ENCODE measurements at places on chromosomes 7 and 10.

DNA sequence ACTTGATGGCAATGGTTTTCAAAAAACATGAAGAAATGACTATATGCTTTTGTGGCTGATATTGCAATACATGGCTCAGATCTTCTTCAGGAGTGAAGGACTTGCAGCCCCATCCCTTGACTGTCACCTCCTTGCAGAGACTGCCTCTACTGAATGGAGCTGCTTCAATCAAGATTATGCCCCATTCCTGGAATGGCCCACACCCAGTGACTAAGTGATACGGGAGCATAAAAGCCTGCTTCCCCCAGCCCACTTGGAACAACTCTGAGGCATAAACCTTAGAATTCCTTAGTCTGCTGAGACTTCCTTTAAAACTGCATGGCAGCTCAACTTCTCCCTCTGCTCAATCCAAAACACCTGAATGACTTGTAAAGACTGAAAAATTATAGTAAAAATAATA is 957.1 kb downstream of the SORCS3 start:
- DNase-seq = no peak

DNA sequence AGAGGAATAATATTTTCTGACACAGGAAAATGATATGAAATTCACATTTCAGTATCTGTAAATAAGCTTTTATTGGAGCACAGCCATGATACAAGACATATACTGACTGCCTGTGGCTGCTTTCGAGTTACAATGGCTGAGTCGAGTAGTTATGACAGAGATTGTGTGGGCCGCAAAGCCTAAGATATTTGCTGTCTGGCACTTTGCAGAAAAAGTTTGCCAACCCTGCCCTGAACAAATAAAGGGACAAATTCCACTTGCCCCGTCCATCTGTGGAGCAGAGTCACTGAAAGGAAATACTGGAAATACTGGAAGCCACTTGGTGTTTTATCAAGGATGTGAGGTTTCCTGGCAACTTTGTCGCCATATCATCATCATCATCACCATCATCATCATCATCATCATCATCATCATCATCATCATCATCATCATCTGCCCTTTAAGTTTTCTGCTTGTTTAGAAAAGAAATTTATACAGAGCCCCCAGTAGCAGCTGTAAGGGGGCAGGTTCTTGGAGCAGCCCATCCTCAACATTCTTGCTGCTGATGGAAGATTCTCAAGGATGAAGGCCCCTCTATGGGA is 85.8 kb downstream of the TCF7L2 start:
- DNase-seq = no peak

DNA sequence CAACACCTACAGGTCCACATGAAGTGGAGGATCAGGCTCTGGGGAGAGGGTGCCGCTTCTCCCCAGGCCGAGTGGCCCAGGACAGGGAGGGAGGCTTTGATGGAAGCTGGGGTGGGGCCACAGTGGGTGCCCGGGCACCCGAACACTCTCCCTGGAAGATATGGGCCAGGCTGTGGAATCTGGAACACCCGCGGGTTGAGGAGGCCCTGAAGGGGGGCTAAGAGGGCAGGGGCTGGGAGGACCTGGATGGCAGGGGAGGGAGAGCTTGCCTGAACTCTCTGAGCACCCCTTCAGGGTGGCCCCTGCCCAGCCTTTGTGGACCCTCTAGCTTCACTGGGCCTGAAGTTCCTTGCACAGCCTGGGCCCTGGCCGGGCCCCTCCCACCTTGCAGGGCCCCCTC is 4.5 kb upstream of the NKX6-2 start:
- DNase-seq = no peak

GRCh38 chr10:121926157-121926556 is 1.7 kb downstream of the ATE1 start:
- DNase-seq = no peak

DNA sequence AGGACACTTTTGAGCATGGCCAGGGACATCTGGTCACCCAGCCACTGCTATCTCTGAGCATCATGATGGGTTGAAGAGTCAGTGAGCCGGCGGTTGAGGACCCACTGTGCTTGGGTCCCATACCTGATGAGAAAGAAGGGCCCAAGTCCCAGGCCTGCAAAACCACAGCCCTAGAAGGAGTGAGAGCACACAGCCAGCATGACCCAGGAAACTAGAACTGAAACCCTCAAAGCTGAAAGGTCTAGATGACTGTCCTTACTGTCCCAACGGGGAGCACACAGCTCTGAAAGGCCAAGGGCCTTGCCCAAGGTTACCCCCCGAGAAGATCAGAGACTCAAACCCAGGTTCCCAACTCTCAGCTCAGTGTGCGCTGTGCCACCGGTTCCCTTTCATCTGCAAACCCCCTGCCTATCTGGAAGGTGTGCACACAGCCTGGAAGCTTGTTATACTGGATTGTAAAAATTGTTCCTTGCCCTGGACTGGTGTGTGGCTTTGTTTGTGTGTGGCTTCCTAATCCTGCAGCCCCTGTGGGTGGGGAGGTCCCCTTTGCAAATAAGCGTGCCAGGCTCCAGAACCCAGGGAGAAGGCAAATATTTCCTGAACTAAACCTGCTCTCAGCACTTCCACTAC is 22.6 kb upstream of the PSAP start:
- no peak for DNase-seq

DNA sequence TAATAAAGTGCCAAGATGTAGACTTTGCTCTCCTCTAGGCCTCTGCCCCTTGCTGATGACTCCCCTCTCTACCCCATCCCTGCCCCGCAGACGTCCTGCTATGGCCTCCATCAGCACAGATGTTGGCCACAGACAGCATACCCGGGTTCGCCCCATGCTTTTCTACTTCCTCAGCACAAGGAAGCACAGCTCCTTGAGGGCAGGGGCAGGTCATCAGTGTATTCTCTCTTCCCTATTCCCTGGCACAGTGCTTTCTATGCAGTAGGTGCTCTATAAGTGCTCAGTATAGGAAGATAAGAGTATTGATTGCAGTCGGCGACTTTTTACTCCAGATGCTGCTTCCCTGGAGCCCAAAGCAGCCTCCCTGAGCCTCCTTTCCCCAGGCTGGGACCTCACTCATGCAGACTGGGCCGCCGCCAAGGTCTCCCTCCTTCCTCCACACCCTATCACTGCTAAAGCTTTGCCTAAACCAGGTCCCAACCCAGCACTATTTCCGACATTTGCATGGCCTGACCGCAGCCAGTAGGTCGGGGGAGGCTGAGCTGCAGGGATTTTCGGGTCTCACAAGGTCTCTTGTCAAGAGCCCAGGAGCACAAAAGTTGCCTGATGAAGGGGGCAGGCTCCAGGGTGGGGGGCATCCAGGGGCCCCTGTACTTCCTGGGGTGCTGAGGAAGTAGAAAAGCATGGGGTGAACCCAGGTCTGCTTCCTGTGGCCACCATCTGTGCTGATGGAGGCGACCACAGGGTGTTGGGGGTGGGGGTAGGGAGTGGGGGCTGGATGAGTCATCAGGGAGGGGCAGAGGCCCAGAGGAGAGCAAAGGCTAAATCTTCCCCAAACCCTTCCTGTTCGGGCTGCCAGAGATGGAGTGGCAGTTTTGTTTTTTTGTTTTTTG is 8.0 kb downstream of the CALHM3 start:
- no peak for DNase-seq

DNA sequence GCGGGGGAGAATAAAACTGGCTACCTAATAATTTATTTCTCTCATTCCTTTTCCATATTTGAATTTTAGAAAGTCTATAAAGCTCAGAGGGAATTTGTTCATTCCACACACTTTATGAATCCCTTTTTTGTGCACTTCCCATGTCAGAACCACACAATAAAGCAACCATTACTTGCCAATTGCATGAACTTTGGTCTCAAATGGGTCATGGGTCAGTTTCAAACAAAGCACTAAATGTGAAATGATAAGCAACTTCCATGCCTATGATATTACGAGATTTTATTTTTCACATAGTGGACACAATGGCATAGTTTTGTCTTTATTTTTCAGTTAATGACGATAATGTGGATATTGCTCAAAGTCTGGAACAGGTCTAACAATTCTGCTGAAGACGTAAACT is 18.6 kb upstream of the RELN start:
- no peak for DNase-seq

DNA sequence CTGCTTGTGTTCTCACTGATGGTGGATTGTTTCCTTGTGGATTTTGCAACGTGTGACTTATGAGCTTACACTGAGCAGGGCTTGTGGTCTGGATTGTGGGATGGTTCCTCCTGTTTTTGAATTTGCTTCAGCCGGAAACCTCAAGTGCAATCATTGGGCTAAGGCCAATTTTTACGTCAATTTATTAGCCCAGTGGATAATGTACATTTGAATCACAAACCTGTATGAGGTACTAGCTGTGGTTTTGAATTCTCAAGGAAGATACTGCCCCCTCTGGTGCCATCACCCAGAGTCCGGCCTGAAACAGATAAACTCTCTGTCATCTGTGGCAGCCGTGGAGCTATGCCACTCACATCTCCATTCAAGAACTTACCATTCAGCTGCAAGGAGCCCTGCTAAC is 7.3 kb upstream of the ZNF777 start:
- no peak for DNase-seq

GRCh38 chr10:22468570-22469320 is 123.4 kb downstream of the SPAG6 start:
- DNase-seq = no peak

DNA sequence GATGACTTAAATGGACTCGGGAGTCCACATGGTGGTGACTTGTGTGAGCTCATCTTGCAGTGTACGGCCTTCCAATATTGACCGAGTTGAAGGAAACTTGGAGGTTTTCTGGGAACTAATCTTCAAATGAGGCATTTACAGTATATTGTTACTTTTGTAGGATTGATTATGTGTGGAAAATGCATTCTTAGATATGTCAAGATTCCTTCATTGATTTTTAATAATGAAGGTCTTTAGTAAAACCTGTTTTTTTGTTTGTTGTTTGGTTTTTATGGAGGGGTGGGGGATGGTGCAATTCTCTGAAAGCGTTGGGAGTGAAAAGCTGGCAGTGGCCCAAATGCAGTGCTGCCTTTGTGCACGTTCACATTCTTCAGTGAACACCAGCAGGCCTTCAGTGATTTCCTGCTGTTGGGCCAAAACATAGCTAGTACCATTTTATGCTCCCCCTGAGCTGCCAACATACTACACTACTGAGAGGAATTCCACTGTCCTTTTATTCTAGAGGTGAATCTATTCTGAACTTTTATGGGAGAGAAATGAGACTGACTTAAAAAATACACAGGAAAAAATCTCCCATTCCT is 50.4 kb downstream of the CCNY start:
- DNase-seq = no peak

DNA sequence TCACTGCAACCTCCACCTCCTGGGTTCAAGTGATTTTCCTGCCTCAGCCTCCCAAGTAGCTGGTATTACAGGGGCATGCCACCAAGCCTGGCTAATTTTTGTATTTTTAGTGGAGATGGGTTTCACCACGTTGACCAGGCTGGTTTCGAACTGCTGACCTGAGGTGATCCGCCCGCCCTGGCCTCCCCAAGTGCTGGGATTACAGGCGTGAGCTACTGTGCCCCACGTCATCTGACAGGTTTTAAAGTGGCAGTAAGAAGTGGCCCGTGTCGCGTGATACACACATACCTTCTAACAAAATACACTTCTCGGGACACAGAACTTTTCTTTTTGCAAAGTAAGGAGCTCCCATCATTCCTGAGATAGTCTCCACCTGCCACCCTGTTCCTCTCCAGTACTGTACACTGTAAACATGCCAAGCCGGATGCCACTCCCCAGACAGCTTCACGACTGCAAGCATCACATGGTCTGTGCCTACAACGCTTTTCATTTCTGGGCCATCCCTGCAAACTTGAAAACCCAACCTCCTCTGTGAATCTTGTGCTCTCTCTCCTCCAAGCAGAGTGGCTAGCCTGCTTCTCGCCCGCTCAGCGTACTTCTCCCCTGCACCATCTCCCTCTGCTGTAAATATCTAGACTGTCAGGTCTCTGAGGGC is 256.3 kb upstream of the KLF14 start:
- no peak for DNase-seq

GRCh38 chr7:2537981-2538851 is 17.1 kb downstream of the BRAT1 start:
- no peak for DNase-seq

- no peak for DNase-seq
Observed at GRCh38 chr10:78935697-78936407, 132.9 kb upstream of the ZMIZ1 start.

DNA sequence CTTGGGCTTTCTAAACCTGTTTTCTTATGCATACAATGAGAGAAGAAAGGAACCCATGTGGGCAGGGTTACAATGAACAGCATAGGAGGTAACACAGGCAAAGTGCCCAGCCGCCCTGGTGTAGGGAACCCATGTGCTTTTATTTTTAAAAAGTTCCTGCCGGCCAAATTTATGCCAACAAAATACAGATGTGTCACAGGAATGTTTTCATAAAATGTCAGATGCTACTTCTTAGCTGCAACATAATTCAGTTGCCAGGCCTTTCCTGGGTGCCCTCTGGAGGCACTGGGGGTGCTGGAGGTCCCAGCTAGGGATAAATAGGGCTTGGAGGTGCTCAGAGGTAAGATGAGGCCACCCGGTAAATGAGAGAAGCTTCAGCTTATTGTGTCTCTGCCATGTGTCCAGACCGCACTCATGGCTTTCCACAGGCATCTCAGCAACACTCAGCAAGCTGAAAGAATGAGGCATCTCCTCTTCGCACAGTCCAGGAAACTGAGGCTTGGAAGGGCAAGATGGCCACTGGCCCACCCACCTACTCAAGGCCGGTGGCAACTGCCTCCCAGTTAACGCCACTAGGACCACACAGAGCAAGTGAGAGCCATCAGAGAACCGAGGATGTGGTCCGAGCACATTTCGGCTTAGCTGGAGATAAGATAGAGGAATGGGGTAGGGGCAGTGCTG is 58.3 kb downstream of the CPXM2 start:
- no peak for DNase-seq

- no peak for DNase-seq
Observed at GRCh38 chr10:91054325-91054724, 133.4 kb upstream of the ANKRD1 start.

DNA sequence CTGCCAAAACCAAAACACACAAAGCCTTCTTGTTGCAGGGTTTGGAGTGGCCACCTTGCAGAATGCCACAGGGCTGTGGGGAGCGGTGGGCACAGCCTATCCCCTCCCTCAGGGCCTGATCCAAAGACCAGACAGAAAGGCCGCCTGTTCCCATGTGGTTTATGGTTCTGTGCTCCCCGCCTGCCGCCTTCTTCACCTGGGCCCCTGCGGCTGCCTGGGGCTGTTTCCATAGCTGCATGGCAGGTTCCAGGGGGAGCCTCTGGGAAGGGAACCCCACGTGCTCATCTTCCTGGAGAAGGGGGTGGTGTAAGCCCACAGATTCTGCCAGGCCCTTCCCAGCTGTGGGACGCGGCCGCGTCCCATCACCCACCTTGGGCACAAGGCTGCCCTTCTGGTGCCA is 70.7 kb upstream of the EZH2 start:
- DNase-seq = no peak

- no peak for DNase-seq
Observed at GRCh38 chr10:101807158-101807557, 11.1 kb downstream of the OGA start.

All from NCI-H2081 treated with DMSO at 0.1 percent for 48 hours (cell line).